ENCODE measurements at places on chromosomes 3 and 15.

GRCh38 chr3:40581166-40581565, 56.4 kb downstream of the ZNF621 start:
- no peak for DNase-seq

DNA sequence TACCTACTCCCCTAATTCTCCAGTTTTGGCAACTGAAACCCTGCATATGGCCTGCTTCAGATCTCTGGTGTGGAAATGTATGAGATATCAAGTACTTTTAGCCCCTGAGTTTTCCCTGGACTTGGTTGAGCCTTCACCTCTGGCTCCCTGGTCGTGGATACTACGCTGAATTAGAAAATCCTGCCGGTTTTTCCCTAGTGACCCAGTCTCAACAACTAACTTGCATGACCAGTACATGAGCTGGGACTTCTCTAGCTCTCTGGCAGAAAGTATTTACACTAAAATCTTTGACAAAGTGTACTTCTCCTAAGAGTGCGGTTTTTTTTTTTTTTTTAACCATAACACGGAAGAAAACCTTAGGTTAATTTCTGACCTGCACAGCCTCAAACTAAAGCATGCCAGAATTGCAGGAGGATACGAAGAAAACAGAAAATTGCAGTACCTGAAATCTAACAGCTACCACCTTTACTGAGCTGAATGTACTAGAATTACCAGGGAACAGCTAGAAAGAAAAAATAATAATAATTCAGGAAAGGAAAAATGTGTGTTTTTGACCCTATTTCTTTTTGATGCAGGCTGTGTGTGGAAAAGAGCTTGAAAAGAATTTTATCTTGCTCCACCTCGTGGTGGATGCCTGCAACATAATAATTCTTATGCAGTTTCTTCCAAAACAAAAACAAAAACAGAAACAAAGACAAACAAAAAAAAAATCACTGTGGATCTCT, 165.6 kb downstream of the GMNC start:
- no peak for DNase-seq

DNA sequence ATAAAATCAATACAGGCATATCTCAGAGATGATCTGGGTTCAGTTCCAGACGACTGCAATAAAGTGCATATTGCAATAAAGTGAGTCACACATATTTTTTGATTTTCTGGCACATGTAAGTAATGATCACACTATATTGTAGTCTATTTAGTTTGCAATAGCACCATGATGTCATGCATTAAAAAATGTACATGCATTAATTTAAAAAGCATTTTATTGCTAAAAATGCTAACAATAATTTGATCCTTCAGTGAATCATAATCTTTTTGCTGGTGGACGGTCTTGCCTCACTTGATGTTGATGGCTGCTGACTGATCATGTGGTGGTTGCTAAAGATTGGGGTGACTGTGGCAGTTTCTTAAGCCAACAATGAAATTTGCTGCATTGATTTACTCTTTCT, 511.1 kb downstream of the OTOL1 start:
- DNase-seq = no peak

GRCh38 chr3:97009427-97010019, 195.1 kb downstream of the EPHA6 start:
- no peak for DNase-seq

GRCh38 chr3:131485119-131485518, 17.7 kb downstream of the MRPL3 start:
- no peak for DNase-seq

GRCh38 chr15:55993804-55994560, 570 bp upstream of the NEDD4 start:
- peak; percentile 23 for DNase-seq

DNA sequence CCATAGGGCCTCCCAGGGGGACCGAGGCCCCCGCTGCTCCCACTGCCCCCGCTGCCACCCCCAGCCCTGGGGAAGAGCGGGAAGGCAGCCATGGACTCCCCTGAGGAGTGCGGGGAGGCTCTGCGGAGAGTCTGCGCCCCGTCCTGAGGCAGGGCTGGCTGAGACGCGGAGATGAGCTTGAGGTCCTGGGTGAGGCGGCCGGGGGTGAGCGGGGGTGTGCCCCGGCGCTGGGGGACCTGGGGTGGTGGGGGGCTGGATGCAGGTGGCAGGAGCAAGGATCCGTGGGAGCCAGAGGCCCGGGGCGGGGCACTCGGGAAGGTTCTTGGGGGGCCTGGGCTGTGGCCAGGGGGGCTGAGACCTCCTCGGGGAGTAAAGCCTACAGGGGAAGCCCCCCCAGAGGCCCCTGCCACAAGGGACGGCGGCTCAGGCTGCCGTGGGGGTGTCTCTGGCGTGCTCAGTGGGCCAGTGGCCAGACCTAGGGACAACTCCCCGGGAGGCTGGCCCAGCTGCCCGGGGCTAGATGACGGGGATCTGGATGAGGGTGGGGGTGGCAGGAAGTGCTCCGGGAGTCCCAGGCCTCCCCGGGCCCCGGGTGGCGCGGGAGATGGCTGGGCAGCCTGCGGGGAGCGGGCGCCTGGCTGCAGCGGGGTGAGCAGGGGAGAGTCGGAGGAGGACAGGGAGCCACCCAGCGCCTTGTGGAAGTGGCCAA, 45.9 kb downstream of the HCN4 start:
- no peak for DNase-seq

GRCh38 chr3:120634539-120634938, 38.4 kb downstream of the NDUFB4 start:
- no peak for DNase-seq

GRCh38 chr3:17639765-17640164, 102.7 kb downstream of the TBC1D5 start:
- DNase-seq = no peak

DNA sequence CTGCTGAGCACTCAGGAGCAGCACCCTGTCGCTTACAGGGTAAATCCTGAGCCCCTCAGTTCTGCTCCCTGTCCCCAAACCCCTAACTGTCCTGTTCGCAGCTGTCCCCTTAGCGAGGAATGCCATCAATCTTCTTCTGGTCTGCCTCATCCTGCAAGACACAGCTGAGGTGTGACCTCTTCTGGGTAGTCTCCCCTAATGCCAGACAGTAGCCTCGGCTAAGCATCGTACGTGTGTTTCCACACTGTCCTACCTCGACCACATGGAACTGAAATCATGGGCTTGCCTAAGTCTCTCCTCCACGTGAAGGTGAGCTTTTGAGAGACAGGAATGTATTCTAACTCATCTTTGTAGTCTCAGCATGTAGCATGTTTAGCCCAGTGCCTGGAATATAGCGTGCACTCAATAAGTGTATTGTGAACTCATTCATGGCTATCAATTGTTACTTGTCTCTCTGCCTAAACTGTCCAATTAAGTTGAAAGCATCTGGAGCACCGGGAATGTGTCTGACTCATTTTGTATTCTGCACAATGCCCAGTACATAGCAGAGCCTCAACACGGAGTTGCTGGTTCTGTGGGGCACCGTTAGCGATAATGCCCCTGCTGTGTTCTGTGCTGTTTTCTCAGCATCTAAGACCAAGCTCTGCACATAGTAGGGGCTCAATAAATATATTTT, 90.2 kb downstream of the HES1 start:
- DNase-seq = no peak

DNA sequence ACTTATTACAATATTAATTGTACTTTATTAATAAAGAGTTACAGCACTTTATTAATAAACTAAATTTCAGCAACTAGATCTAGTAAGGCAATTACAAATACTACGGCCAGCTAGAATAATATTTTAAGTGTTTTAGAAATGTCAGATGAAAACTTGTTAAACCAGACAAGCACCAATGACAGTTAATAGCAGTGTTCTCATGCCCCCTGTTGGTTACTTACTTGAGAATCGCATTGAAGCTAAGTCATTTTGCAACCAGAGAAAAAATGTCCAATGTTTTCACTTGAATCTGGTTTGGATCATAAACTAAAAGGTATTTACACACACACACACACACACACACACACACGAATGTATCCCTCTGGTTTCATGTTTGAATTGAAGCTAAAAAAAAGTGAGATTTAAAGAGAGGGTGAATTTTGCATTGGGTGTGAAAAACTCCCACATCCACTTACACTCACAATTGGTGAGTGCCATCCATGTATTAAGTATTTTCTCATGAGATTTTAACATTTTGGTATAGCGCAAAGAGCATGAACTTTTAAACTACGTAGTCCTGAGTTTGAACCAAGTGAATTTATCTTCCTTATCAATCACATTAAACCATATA, 347.7 kb downstream of the ZBBX start:
- peak; percentile 43 for DNase-seq

DNA sequence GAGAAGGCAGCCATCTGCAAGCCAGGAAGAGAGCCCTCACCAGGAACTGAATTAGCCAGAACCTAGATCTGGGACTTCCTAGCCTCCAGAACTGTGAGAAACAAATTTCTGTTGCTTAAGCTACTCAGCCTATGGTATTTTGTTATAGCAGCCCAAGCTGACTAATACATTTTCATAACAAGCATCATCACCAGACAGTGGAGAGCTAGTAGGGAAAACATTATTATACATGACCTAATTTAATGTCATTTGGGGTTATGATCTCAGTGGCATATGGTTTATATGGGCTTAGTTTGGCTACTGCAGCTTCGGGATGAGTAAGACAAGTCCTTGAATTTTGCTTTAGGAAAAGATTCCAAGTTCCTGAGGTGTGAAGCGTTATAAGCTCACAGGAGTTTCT, 35.6 kb downstream of the LNP1 start:
- DNase-seq = no peak

GRCh38 chr3:89165636-89166263, 58.3 kb downstream of the EPHA3 start:
- DNase-seq = peak; percentile 54

GRCh38 chr15:75718328-75718727, 5.7 kb upstream of the CSPG4 start:
- DNase-seq = no peak

- no peak for DNase-seq
These were observed 80.1 kb upstream of the EIF1B start for GRCh38 chr3:40229386-40229785.

GRCh38 chr15:82805994-82806406, at the start of gene FSD2:
FSD2 (minus strand) TSS chr15:82806069; CDS start chr15:82787390, 18,679 bp downstream.
- DNase-seq = no peak

DNA sequence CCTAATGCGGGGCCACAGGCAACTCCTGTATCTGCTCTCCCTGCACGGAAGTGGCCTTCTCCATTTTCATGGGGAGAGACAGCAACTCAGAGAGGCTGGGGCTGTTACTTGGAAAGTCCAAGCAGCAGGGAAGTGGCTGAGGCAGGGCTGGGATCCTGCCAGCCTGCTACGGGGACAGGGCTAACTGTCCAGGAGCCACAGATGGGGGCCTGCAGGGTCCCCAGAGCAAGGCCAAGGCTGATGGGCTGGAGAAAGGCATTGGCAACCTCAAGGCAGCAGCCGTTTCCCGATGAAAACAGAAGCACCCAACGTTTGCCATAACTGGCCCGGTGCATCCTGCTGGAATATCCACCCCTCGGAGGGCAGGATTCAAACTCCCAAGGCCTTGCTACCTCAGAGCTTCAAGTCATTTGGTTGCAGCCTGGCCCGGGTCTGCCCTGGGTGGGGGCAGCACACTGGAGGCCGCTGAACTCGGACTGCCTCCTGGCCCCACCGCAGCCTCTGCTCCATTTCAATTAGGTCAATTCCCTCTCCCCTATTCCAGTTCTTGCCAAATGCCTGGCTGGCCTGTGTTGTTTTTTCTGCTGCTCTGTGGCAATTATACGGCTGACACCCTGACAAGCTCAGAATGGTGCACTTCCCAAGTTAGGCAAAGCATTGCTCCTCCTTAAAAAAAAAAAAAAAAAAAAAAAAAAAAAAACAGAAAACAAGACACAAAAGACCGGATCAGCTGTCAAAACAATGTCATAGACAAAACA, 143.5 kb downstream of the NUP210 start:
- DNase-seq = no peak

DNA sequence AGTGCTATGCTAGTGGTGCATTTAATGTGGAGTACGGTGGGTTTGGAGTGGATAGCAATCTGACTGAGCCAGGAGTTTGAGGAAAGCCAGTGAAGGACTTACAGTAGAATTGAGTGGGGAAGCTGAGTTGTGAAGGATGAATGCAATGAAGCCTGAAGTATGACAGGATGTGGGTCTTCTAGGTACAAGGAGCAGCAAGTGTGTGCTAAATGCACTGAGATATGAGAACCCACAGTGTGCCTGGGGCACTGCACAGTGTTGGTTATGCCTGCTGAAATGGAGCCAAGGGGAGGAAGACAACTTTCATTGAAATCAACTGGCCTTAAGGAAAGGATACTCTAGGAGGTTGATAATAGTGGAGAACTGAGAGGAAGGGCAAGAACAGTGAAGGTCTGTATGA, 105.5 kb upstream of the MRPL3 start:
- no peak for DNase-seq

DNA sequence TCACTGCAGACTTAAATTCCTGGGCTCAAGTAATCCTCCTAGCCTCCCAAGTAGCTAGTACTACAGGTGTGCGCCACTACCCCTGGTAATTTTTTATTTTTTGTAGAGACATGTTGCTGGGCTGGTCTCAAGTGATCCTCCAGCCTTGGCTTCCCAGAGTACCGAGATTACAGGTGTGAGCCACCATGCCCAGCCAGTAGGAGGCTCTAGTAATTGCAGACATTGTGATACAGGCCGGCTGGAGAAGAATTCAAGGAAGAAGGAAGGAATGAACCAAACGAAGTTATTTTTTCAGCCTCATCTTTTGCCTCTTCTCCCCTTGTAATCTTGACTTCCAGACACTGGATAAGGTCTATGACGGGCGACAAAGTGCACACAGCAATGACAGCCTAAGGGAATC, 3.2 kb upstream of the PPP4R2 start:
- no peak for DNase-seq

GRCh38 chr15:51726302-51727073, 11.0 kb downstream of the LYSMD2 start:
- peak; percentile 78 for DNase-seq

DNA sequence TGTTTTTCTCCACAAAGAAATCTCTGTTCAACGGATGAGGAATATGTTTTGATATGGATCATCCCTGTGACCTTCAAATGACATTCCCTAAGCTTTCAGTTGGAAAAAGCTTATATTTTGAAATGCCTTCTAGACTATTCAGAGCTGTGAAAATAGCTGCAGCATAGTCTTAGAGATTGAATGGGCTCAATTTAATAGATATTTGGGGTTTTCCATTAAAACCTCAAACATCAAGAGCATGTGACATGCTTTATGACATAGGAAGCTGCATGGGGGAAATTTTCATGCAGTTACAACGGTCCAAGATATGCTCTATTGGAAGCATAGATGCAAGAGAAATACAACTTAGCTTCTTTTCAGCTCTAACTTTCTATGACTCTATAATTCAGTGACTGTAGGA, 102.8 kb downstream of the LSAMP start:
- DNase-seq = no peak

DNA sequence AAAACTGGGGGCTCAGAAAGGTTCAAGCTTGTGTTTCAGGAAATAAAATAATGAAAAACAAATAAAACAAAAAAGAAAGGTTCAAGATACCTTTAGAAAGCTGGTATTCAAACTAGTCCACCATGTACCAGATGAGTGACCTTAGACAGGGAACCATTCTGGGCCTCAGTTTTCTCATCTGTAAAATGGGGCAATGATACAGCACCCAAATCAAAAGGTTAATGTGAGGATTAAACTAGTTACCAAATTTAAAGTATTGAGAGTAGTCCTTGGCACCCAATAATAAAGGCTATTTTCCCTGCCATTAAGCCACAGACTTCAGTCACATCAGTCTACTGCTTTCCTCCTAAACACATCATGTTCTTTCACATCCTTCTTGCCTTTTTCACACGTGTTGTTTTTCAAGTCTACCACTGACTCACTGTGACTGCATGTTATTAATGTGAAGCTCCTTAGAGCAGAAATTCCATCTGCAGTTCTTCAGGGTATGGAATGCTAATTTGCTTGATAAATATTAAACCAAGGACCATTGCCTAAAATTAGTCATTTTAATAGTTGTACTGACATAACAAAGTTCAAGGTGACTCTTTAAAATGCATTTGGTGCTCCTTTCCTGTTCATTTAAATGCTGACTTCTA, 19.9 kb downstream of the TAMM41 start:
- no peak for DNase-seq
